PC-3 (cell line): ENCODE measurements at places on chromosomes 16 and 17. TPM values are rescaled to one million over a fixed set of nuclear protein-coding genes. Genes with fewer than 3 reads are reported as not detected.

- DNase-seq, result no peak
These were observed 29.0 kb downstream of the SMYD4 start for GRCh38 chr17:1800712-1801111.

DNA sequence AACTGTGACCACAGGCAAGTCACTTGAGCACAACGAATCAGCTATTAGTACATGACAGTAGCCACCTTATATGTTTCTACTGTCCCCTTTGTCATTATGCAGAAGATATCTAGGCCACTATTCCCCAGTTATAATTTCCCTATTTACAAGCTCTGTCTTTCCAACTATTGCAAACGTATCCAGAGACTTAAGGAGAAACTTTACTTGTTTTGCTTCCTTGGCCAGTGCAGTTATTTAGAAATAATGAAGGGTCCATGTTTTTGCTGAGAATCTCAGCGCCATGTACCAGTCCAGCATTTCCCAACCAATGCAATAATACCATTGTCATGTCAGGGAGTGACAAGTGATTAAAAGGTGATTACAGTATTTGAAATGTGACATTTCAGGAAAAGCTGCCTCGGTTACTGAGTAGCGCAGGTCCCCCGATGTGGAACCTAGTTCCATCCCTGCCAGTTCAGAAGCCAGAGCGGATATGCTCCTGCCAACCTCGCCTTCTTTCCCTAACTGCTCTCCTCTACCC, 743 bp downstream of the ZNF624 start:
- peak; percentile 48 for DNase-seq

- no peak for DNase-seq
These were observed 49.8 kb downstream of the CDH1 start for GRCh38 chr16:68786685-68787418.

DNA sequence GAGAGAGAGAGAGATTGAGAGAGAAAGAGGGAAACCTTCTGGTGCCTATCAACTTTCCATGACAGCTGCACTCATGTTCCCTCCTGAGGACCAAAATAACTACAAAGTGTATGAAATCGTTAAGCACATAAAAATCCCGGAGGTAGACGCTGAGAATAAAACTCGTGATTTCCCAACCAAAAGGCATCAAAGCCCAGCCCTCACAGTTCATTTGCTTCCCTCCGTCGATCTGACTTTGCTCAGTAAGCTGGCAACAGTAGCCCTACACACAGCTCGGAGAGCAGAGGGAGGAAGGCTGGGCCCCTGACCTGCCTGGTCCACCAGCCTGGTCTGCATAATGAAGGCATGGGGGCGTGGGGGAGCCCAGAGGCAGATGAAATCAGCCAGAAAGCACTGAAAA, 273.9 kb upstream of the ZFHX3 start:
- no peak for DNase-seq

GRCh38 chr17:11144358-11145233, 96.4 kb upstream of the SHISA6 start:
- DNase-seq, result peak; percentile 57

DNA sequence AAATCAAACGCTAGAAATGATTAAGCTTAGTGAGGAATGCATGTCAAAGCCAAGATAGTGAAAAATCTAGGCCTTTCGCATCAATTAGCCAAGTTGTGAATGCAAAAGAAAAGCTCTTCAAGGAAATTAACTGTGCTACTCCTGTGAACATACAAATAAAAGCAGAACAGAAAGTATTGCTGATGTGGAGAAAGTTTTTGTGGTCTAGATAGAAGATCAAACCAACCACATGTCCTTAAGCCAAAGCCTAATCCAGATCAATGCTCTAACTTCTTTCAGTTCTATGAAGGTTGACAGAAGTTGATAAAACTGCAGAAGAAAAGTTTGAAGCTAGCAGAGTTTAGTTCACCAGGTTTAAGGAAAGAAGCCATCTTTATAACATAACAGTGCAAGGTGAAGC, 1044.6 kb downstream of the CDH11 start:
- no peak for DNase-seq

DNA sequence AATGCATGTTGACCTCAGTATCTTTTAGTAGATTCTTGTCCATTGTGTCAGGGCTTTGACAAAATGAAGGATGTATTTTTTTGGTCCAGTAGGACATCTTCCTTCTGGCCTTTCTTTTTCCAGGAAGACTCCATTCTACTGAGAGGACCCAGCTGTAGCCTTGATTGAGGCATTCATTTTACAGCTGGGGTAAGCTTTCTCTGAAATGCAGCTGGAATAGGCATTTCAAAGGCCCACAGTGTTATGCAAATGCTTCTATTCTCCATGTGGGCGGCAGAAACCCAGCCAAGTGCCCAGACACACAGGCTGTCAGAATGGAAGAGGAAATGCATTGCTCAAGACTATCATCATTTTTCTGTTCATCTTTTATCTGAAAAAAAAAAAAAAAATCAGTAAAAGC, 629.0 kb upstream of the CDH8 start:
- DNase-seq, result no peak

DNA sequence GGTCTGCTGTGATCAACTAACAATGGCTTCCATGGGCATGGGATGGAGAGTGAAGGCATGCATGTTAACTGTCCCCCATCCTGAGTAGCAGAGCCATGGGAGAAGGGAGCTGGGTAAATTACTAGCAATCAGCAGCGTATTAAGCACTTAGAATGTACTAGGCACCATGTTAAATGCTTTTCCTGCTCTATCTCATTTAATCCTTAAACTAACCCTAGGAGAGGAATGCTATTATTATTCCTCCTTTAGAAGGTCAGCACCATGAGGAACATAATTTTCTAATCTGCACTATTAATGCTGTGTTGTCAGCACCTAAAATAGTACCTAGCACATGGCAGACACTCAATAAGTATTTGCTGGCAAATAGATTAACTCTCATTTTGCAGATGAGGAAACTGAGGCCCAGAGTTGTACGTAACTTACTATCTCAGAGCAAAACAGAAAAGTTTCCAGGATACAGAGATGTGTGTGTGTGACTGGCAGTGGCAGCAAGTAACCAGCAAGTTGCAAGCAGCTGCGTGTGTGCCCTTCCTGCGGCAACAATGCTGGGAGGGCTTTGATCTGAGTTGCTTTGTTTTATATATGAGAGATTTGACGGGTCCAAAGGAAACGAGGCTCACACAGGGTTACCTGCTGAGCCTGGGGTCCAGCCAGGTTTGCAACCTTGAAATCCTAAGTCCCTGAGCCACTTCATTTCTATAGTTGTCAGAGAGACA, 6.5 kb upstream of the KLHL36 start:
- DNase-seq, result no peak

DNA sequence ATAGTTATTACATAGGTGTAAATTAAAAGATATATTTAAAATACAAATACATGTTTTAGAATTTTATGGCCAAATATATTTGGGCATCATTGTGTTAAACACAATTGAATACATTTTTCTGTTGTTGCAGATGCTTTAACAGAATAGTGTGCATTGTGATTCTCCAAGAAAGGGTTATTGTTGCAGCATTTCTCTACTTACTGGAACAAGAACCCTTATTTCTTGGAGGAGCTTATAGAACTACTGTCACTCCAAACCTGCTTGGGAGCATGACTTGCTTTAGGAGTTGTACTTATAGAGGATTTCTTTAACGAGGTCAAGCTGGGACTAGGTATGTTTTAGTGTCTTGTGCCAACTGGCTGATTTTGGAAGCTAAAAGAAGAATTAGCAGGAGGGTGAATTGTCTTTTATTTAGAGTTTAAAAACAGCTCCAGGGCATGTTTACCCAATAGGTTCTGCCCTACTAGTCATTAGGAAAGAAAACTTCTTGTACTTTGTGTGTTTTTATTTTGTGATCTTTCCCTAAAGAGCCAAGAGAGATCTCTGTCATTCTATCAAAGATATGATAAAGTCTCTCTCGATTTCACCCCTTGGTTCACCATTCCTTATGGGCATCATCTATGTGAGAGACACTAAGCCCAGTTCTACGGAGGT, 279.8 kb upstream of the SALL1 start:
- DNase-seq, result no peak

GRCh38 chr16:89038221-89038721, 55.4 kb upstream of the ACSF3 start:
- no peak for DNase-seq

DNA sequence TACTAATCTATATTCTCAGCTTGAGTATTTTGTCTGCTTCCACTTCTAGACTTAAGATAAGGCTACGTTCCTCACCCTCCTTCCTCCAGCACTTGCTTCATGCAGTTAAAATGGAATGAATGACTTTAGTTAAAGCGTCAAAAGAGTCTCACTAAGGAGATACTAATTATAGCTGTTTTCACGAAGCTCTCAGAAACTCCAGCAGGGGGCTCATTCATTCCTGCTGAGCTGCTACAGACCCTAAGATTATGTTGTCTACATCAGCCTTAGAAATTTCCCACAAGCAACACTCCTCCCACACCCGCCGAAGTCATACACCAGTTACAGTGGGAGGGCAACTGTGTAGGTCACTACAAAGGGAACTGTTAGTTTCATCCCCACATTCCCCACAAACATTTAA, 57.0 kb upstream of the KIFC3 start:
- DNase-seq, result peak; percentile 41

GRCh38 chr16:14608604-14609003, 21.5 kb downstream of the PARN start:
- DNase-seq, result no peak

GRCh38 chr17:36498155-36498554, 11.7 kb downstream of the ZNHIT3 start:
- no peak for DNase-seq

- peak; percentile 100 for DNase-seq
These were observed at the start of the genes DRC3 and TOM1L2 for GRCh38 chr17:17972126-17972951. TSS of gene DRC3 (plus strand) at chr17:17972862. CDS start at chr17:17977599, 4,737 bp downstream. TSS of gene TOM1L2 (minus strand) at chr17:17972400. CDS start at chr17:17972313, 87 bp downstream.

DNA sequence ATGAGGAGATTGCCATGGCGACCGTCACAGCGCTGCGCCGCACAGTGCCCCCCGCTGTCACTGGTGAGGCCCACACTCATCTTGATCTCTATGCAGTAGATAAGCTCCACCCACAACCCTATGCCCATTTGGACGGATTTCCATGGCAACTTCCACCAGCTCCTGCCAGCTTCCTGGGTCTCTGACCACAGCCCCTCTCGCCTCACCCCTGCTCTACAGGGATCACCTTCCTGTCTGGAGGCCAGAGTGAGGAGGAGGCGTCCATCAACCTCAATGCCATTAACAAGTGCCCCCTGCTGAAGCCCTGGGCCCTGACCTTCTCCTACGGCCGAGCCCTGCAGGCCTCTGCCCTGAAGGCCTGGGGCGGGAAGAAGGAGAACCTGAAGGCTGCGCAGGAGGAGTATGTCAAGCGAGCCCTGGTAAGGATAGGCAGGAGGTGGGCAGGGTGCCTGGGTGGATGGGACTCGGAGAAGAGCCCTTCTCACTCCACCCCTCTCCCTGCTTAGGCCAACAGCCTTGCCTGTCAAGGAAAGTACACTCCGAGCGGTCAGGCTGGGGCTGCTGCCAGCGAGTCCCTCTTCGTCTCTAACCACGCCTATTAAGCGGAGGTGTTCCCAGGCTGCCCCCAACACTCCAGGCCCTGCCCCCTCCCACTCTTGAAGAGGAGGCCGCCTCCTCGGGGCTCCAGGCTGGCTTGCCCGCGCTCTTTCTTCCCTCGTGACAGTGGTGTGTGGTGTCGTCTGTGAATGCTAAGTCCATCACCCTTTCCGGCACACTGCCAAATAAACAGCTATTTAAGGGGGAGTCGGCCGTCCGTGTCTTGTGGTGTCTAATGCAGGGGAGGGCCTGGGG, 4.3 kb downstream of the ALDOA start:
- DNase-seq, result no peak

DNA sequence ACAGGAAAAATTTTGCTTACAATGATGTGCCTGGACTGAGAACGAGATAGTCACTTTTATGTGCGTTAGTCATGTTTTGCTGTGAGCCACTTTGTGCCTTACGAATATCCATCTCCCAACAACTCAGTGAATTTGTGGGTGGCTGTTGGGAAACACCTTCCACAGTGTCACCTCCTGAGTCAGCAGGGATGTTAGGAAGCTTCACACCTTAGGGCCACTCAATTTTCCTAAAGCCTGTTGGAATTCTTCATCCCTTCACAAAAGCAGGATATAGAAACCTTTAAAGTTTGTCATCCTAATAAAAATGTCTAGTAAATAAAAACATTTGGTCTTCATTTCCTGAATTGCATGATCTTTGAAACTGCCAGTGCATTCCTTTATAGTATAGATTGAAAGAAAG, 4.3 kb upstream of the KRTAP3-1 start:
- DNase-seq, result peak; percentile 86

GRCh38 chr17:44120851-44121605, 2.4 kb downstream of the HDAC5 start:
- DNase-seq, result no peak

- DNase-seq, result peak; percentile 7
These were observed 63.0 kb downstream of the SMG6 start for GRCh38 chr17:2240541-2240940.

The C1QTNF8 gene
- total RNA-seq, result not detected in 2 replicates

The TCAP gene
- total RNA-seq, result 0.12 and 0.51 TPM in 2 replicates

The ZNF263 gene
- 52.2 and 68.7 TPM in 2 replicates for total RNA-seq
